ENCODE measurements at places on chromosomes 1 and 21. TPM values are rescaled to one million over a fixed set of nuclear protein-coding genes. Genes with fewer than 3 reads are reported as not detected.

Gene CD58
- total RNA-seq, result 43.8 TPM

Gene PLPP3
- 10.4 TPM for total RNA-seq

- DNase-seq, result no peak
Observed at GRCh38 chr1:156643778-156644092, 1.8 kb downstream of the BCAN start.

- DNase-seq, result peak; percentile 53
Observed at GRCh38 chr1:156102633-156103511, 11.6 kb upstream of the LMNA start.

Gene ST3GAL3
- total RNA-seq, result 11.6 TPM

Data from HT1080 (cell line).